ENCODE measurements at places on chromosomes 11 and 22.

DNA sequence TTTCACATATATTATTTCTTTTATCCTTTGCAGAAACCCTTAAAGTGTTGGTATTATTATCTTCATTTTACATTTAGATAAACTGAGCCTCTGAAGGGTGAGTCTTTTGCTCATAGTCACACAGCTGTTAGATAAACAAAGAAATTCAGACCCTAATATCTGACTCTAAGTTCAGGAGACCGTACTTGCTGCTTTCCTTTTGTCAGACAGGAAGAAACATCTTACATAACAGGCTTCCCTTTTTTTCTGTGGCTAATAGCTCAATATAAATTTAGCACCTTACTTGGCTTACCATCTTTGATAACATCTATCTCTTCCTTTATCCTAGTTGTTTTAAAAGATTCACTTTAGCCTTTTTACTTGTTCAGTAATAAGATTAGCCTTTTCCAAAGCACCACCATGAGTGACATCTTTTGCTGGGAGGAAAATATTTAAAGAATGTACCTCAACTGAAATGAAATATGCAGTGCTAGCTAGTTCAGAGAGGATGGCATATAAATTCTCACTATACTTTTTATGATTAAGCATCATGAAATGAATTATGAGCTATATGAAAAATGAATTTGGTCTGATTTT, 128.6 kb downstream of the WNT11 start:
- no peak for DNase-seq

- no peak for DNase-seq
Observed at GRCh38 chr22:26082866-26083265, 86.4 kb upstream of the SEZ6L start.

- no peak for DNase-seq
Observed at GRCh38 chr11:114195981-114196731, 100.0 kb upstream of the NNMT start.

GRCh38 chr22:32396255-32396654, 15.8 kb downstream of the RTCB start:
- no peak for DNase-seq

GRCh38 chr11:124867700-124868099, 2.5 kb downstream of the ROBO3 start:
- DNase-seq, result no peak
